ENCODE measurements at places on chromosomes 11 and 22. TPM values are rescaled to one million over a fixed set of nuclear protein-coding genes. Genes with fewer than 3 reads are reported as not detected.

The BBOX1 gene
- not detected for total RNA-seq

The ART1 gene
- not detected for total RNA-seq

The SULT4A1 gene
- not detected for total RNA-seq

The OR56A3 gene
- total RNA-seq, result under 0.01 TPM

The FXYD6 gene
- 12.1 TPM for total RNA-seq

The SLC7A4 gene
- total RNA-seq, result not detected

The CCND1 gene
- total RNA-seq, result 1.3 TPM
